ENCODE measurements at places on chromosomes 4 and X.

DNA sequence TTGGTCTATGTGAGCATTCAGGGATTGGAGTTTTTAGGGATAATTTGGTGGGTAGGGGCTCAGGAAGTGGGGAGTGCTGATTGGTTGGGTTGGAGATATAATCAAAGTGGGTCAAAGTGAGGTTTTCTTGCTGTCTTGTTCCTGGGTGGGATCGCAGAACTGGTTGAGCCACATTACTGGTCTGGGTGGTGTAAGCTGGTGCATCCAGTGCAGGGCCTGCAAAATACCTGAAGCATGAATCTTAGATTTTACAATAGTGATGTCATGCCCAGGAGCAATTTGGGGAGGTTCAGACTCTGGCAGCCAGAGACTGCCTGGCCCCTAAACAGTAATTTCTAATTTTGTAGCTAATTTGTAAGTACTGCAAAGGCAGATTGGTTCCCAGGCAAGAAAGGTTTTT is 665.6 kb upstream of the PRKX start:
- DNase-seq = no peak

- no peak for DNase-seq
Measured at GRCh38 chr4:77147079-77147782, 9.8 kb upstream of the CCNG2 start.

GRCh38 chrX:150845091-150845490 is 53.4 kb downstream of the CD99L2 start:
- no peak for DNase-seq

- DNase-seq = no peak
Measured at GRCh38 chr4:82848706-82849105, 42.2 kb downstream of the SEC31A start.
